ENCODE measurements at places on chromosomes 1 and 21.

- no peak overlapping the region for H3K27ac ChIP-seq
- no peak for DNase-seq
- H3K4me1 ChIP-seq: no peaks in the 10 kb centered on the region
- no peaks in the 10 kb centered on the region for H3K27me3 ChIP-seq
- H3K4me3 ChIP-seq: no peak overlapping the region
Observed at GRCh38 chr1:14541348-14541747, 57.1 kb upstream of the KAZN start.

GRCh38 chr1:76095802-76096201 is 21.3 kb downstream of the ST6GALNAC3 start:
- no peaks in the 10 kb centered on the region for H3K4me1 ChIP-seq
- H3K4me3 ChIP-seq: no peak overlapping the region
- no peaks in the 10 kb centered on the region for H3K27me3 ChIP-seq
- H3K27ac ChIP-seq: no peak overlapping the region

GRCh38 chr1:57597036-57597435 is 173.2 kb upstream of the DAB1 start:
- DNase-seq: no peak
- no peaks in the 10 kb centered on the region for H3K27me3 ChIP-seq
- H3K4me1 ChIP-seq: no peaks in the 10 kb centered on the region
- no peaks in the 10 kb centered on the region for H3K36me3 ChIP-seq
- no peak overlapping the region for H3K27ac ChIP-seq

DNA sequence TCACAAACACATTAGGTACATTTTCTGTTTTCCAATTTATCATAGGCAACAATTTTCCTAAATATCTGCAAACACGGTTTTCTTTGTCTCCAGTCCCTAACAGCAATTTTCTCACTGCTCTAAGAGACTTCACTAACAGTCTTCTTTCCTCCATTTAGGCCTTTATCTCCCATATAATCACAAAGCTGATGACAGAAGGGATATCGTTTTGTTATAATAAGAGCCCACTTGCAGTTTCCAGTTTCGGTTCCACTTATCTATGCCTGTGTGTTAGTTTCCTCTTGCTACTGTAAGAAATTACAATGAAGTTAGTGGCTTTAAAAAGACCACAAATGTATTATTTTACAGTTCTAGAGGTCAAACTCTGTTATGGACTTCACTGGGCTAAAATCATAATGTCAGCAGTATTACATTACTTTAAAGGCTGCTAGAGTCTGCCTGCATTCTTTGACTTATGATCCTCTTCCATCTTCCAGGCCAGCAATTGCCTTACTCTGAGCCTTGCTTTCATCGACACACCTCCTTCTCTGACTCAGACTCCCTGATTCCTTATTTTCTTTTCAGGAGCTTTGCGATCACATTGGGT is 549.3 kb downstream of the NCAM2 start:
- no peaks in the 10 kb centered on the region for H3K27me3 ChIP-seq
- no peak for DNase-seq
- no peaks in the 10 kb centered on the region for H3K36me3 ChIP-seq
- H3K4me3 ChIP-seq: no peak overlapping the region

GRCh38 chr1:51497340-51497739 is 21.7 kb downstream of the EPS15 start:
- DNase-seq: no peak
- H3K36me3 ChIP-seq: no peaks in the 10 kb centered on the region

GRCh38 chr1:26706315-26706714 is 10.5 kb downstream of the ARID1A start:
- no peaks in the 10 kb centered on the region for H3K27me3 ChIP-seq
- DNase-seq: peak; percentile 33
- H3K4me3 ChIP-seq: no peak overlapping the region
- H3K4me1 ChIP-seq: peaks cover 50% of the 10 kb centered on the region
- H3K36me3 ChIP-seq: no peaks in the 10 kb centered on the region

GRCh38 chr1:8011016-8011415 is 15.1 kb downstream of the ERRFI1 start:
- no peak overlapping the region for H3K27ac ChIP-seq
- H3K4me3 ChIP-seq: no peak overlapping the region
- peaks cover 15% of the 10 kb centered on the region for H3K36me3 ChIP-seq
- no peak for DNase-seq

DNA sequence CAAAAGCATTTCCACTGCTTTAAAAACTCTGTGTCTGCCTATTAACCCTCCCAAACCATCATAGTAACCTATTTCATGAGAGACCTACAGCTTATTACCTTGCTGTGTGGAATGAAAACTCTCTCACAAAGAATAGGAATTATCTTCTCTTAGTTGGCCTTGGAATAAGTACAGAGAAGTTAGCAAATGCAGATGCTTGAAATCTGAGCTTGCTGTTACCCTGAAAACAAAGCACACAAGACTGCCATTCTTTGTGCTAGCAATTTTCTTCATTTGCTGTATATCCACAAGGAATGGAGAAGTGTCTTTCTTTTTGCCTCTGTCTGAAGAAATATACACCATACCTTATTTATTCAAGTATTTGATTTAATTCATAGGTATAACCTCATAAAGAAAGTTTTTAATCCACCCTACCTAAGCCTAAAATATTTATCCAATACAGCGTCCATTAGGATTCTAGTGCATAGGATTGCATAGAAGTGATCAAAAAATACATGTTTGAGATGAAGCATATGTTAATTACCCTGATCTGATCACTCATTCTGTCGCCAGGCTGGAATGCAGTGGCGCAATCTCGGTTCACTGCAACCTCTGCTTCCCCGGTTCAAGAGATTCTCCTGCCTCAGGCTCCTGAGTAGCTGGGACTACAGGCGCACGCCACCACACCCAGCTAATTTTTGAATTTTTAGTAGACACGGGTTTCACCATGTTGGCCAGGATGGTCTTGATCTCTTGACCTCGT is 451.1 kb downstream of the LTN1 start:
- no peaks in the 10 kb centered on the region for H3K36me3 ChIP-seq
- H3K27me3 ChIP-seq: no peaks in the 10 kb centered on the region
- no peaks in the 10 kb centered on the region for H3K4me1 ChIP-seq

- no peak overlapping the region for H3K4me3 ChIP-seq
- H3K36me3 ChIP-seq: no peaks in the 10 kb centered on the region
- no peak overlapping the region for H3K27ac ChIP-seq
Observed at GRCh38 chr1:13943055-13943454, 243.1 kb downstream of the PRDM2 start.
